ENCODE measurements at places on chromosomes 7 and 10.
A peak's percentile ranks its signal among the peaks of the same experiment; 100 is the strongest.

DNA sequence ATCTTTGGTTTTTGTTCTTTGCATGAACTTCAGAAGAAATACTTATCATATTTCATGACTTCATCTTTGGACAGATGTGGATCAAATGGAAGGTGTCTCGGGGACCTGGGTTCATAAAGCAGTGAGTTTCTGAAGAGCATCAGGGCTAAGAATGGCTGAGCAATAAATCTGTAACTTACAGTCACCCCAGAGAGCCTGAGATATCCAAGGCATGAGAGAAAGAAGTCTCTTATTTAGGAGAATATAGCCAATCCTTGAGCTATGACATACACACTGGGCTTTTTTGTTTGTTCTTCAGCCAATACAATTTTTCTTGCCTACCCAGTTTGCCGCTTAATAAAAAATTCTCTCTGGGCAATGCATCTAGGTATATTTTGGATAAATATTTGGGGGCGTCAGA lies 252.6 kb upstream of the INHBA start:
- no peak for DNase-seq

- no peak for DNase-seq
Observed at GRCh38 chr10:86956195-86956847, 1.1 kb downstream of the MMRN2 start.

- DNase-seq = peak; percentile 46
Observed at GRCh38 chr10:102009801-102010425, 46.1 kb downstream of the ARMH3 start.

- no peak for DNase-seq
Observed at GRCh38 chr10:124579011-124579399, 117.4 kb downstream of the LHPP start.

DNA sequence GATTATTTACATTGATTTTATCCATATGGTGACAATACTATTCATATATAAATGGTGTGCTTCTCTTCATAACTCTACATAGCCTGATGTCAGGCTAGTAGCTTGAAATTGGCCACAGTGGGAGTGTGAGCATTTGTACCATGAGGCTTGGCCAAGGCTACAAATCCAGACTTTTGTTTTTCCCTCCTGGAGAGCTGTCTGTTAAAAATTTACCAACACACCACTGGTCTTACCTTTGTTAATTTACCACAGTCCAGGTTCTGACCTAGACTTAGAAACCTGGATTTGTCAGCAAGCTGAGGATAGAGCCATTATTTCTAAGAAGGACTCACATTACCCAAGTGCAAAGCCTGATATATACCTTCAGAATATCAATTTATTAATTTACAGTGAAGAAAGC lies 45.5 kb upstream of the ATRNL1 start:
- DNase-seq = no peak

DNA sequence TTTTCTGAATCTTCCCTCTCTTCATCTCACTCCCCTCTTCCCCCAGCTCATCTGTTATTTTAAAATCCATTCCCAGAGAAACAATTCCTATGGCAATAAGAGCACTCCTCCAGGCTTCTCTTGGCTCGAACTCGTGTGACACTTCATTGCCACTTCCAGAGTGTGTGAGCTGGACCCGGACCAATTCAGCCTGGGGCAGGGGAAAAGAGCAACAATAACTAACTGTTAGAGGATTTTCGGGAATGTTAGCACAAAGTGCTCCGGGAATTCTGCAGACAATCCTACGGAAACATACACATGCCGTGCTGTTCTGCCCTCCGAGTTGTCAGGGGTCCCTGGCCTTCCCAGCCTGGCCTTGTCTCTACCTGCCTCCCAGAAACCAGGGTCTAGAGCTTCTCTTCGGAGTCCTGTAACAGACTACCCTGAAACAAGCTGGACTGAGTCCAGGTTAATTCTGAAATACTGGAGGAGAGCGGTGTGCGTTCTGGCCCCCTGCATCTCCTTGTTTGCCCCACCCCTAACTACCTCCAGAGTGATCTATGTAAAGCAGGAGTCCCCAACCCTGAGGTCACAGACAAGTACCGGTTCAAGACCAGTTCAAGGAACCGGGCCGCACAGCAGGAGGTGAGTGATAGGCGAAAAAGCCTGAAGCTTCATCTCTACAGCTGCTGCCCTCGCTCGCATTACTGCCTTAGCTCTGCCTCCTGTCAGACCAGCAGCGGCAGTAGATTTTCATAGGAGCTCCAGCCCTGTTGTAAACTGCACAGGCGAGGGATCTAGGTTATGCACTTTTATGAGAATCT lies 11.3 kb downstream of the COL26A1 start:
- no peak for DNase-seq

DNA sequence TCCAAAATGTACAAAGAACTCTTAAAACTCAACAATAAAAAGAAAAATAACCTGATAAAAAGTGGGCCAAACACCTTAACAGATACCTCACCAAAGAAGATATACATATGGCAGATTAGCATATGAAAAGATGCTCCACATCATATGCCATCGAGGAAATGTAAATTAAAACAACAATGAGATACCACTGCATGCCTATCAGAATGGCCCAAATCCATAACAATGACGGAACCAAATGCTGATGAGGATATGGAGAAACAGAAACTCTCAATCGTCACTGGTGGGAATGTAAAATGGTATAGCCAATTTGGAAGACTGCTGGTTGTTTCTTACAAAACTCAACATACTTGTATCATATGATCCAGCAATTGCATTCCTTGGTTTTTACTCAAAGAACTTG lies 319.9 kb downstream of the PHTF2 start:
- DNase-seq = no peak

All from central memory CD4-positive, alpha-beta T cell (primary cell).